Cerebellar cortex (tissue), 1 donor: ENCODE measurements at places on chromosomes 12 and 14.

DNA sequence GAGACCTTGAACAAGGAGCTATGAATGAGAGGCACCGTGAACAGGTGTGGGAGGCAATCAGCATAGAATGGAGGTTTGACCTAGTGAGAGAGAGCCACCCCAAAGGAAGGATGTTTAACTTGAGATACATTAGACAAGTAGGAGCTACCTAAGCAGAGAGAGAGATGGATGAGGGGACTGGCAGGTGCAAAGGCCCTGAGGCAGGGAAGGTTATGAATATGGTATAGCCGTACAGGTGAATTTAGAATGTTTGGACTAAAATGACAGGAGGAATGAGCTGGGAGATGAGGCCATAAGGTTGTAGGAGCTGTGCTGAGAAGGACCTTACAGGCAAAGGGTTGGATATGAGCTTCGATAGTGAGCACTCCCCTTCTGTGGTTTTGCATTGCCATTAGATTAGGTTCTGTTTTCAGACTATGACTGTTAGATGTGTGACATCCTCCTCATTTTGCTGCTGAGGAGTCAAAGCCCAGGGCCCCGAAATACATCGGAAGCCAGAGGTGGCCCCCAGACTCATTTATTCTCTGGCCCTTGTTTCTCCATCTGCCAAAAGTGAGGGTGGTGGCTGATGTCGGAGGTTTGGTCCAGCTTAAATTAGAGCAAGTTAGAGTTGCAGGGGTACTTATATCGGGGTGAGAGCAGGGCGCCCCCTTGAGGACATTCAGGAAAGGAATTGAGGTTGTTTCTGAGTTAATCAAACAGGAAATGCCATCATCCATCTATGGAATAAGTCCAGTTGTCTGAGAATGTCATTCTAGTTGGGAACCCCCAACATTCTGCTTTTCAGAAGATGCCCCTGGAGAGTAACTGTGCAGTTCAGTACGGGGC is 29.4 kb downstream of the SLC24A4 start:
- DNase-seq, result peak; percentile 23

DNA sequence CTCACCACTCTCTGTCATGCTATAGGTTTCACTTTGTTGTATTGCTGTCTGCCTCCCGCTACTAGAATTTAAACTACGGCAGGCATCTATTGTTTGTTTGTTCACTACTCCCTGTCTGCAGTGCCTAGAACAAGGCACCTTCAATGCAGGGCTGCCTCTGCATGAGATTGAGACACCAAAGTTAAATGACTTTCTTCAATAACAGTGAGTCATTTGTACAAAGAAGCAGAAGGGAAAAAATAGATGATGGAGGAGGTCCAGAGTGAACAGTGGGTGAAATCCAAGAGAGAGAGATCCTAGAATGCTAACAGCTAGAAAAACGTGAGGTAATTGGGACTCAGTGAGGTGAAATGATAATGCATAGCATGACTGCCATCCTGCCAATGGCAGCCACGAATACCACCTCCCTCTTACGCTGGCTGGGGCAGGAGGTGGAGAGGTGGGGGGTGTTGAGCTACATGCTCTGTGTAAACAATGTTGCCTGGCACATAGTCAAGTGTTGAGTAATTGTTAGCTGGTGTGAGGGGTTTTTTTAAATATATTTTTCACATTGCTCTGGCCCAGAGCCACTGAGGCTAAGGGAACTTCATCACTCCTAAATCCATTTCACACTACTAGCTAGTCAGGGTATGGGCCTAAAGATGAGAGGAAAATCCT is 367.6 kb downstream of the RPS29 start:
- no peak for DNase-seq

DNA sequence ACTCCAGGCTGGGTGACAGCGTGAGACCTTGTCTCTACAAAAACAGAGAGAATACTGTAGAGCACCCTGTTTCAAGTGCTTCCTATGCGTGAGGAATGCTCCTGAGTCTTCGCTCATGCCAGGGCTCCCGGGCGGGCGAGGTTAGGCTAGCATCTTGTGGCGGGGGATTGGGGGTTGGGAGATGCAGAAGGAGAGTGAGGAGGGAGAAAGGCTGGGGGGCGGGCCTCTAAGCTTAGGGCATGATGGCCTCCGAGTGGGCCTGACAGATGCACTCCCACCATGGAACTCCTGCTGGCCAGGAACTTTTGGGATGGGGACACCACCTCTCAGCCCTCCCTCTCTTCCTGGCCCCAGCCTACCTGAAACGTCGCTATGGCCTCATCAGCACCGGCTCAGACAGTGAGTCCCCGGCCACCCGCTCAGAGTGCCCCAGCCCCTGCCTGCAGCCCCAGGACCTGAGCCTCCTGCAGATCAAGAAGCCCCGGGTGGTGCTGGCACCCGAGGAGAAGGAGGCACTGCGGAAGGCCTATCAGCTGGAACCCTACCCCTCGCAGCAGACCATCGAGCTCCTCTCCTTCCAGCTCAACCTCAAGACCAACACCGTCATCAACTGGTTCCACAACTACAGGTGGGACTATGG is 27.3 kb downstream of the PHETA1 start:
- DNase-seq, result no peak

- DNase-seq, result no peak
Measured at GRCh38 chr12:40957417-40957816, 230.7 kb upstream of the PDZRN4 start.

DNA sequence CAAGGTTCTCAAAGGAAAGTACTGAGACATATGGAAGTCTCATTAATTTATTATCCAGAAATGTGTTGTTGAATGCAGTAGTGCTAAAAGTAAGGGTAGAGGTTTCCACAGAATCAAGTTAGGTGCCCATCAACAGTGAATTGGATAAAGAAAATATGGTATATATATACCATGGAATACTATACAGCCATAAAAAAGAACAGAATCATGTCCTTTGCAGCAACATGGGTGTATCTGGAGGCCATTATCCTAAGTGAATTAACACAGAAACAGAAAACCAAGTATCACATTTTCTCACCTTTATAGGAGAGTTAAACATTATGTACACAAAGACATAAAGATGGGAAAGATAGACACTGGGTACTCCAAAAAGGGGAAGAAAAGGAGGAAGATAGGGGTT is 149.9 kb upstream of the RASSF8 start:
- DNase-seq, result no peak

DNA sequence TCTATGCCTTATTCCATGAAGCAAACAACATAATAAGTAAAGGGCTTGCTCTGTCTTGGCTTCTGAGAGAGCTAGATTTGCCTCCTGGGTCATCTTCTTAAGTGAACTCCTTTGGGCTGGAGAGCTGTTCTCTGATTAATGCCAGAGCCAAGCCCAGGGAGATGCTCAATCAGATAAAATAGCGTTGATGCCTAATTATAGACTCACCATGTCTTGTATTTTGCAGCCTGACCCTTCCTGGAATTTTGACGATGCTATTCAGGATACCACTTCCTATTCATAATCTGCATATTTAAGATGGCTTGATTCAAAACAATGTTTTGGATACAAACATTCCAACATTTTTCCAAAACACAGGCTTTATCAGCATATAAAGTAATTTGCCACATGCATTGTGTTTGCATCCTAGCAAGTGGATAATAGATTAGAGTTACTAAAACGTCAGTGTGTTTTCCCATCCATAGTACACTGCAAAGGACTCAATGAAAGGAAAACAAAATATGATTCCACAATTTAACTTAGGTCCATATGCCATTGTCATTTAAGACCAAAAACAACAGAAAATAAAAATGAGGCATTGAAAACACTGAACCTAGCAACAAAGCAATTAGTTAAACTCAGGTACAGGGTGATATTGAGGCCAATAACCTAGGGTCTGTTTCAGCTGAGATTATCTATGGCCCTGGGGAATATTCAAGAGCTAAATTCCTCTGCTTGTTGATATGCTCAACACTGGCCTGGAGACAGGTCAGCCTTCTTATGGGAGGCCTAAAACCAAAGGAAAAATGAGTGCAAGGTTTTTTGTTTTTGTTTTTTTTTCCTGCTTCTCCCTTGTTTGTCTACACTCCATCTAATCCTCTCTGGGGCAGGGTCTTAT is 184.2 kb upstream of the FOXN3 start:
- no peak for DNase-seq

- DNase-seq, result no peak
Measured at GRCh38 chr12:110561471-110562201, 21.5 kb downstream of the PPTC7 start.

DNA sequence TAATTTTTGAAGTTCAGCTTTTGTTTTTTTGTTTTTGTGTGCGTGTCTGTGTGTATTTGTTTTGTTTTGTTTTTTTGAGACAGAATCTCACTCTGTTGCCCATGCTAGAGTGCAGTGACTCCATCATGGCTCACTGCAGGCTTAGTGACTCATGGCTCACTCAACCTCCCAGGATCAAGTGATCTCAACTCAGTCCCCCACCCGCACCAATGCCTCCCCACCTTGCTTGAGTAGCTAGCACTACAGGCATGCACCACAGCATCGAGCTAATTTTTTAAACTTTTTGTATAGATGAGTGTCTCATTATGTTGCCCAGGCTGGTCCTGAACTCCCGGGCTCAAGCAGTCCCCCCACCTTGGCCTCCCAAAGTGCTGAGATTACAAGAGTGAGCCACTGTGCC is 981.4 kb downstream of the BCL11B start:
- no peak for DNase-seq

DNA sequence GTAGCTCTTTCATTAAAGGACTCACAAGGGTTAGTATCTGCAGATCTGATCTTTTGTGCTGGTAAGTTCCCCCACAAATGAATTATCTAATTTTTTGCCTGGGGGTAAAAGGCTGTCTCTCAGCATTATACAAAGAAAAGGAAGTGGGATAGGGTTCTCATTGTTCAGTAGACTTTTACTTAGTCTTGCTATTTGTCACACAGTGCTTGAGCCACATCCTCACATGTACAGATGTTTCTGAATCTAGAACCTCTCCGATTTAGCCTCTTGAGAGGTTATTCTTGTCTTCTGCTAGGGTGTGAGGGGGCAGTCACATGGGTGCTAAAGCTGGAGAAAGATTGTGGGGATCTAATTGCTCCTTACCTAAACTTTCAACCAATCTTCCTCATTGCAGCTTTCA is 93.0 kb downstream of the SLC41A2 start:
- DNase-seq, result no peak

- no peak for DNase-seq
Measured at GRCh38 chr14:99233222-99234035, 38.6 kb downstream of the BCL11B start.

DNA sequence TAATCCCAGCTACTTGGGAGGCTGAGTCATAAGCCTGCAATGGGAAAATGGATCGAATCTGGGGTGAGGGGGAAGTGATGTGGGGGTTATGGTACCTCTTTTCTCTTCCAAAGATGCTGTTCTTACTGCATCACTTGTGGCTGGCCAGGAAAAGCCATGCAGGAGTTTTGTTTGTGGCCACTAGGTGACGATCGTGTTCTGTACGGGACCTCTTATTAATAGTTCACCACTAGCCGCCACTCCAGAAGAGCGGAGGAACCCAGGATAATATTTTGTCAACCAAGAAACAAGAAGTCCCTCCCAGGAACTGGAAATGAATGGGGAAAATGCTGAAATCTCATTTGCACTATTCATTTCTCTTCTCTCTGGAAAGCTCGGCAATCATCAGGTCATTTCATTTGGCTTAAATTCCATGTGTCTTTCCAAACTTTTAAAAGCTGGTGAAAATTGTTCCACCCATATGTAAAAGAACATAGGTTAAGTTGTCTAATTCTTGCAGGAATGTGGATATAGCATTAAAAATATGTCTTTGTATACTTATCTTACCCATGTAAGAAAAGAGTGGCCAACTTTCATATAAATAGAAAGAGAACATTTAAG is 8.9 kb downstream of the GPR65 start:
- DNase-seq, result peak; percentile 91

DNA sequence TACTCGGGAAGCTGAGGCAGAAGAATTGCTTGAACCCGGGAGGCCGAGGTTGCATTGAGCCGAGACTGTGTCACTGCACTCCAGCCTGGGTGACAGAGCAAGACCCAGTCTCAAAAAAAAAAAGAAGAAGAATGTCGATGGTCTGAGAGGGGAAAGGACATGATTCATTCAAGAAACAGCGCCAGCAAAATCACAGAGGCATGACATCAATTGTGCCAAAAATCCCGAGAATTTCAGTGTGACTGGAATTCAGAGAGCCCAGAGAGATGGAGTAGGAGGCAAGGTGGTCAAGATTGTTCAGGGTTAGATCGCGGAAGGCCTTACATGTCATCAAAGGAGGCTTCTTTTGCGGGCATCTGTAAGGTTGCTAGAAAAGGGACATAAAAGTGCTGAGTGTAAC is 483.3 kb downstream of the VRK1 start:
- DNase-seq, result no peak

GRCh38 chr12:130154276-130155070 is 7.8 kb upstream of the FZD10 start:
- no peak for DNase-seq

GRCh38 chr12:21221778-21222177 is 90.8 kb downstream of the SLCO1B1 start:
- DNase-seq, result no peak

- no peak for DNase-seq
Measured at GRCh38 chr14:22265319-22266141, 323.5 kb downstream of the DAD1 start.

DNA sequence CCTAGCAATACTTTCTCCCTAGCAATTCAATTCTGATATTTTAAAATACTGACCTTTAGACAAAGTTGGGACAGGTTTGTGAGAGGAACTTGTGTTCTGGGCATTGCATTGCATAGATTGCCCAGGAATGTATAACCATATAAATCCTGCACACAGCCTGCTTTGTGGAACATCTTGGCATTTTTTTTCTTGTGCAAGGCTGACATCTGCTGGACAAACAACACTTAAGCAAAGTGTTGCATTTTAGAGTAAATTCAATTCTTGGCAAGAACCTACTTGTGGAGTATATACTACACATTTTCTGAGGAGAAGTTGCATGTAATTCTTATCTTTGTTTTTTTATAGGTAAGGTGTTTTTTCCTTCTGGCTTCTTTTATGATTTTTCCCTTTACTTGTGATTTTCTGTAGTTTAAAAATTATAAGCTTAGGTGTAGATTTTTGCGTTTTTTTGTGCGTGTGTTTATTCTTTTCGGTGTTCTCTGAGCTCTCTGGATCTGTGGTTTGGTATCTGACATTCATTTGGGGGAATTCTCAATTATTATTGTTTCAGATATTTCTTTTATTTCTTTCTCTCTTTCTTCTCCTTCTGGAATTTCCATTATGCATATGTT is 26.4 kb downstream of the TESPA1 start:
- DNase-seq, result peak; percentile 78

DNA sequence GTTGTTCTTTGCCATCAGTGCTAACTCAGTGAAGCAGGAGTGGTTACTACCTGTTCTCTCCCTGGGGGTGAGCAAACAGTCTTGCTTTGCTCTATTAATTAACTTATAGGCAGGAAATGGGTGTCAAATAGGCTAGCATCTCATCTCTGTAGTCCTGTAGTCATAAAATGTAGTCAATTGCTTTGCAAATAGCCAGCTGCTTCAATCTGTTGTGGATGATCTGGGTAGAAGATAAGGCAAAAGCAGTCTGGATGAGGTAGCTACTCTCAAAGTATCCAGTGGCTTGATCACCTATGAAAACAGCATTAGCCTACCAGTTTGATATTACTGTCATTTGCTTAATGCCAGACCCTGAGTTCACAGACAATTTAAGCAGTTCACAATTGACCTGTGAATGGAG is 369.0 kb upstream of the TMTC1 start:
- no peak for DNase-seq
